ENCODE measurements at places on chromosomes 5 and 9.

GRCh38 chr9:27126670-27127069 is 17.6 kb downstream of the TEK start:
- no peak for DNase-seq

DNA sequence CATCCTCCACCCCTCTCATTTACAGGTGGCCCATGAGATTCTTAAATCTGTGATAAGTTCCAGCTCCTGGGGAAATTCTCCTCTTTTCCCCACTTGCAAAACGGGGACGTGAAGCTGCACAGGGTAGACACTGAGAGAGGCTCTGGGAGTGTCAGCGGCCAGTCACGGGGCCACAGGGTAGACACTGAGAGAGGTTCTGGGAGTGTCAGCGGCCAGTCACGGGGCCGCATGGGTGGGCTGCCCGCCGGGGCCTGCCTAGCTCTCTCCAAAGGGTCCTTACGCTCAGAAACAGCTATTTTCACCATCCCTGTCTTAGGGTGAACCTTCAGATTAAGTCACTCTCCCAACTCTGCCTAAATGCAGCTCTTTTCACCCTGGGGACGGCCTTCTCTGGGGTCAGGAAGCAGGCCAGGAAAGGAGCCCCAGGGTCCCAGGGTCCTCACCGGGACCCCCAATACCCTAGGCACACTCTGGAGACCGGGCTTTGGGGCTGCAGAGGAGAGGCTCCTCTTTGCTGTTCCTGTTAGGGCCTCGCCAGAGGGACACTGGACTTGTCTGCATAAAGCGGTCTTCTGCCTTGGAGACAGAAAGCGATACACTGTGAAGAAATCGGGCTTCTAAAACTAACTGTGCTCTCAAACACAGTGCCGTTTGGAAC is 1.5 kb downstream of the FAM78A start:
- no peak for DNase-seq

GRCh38 chr5:181203777-181204112 is 1.3 kb downstream of the TRIM7 start:
- DNase-seq: no peak

DNA sequence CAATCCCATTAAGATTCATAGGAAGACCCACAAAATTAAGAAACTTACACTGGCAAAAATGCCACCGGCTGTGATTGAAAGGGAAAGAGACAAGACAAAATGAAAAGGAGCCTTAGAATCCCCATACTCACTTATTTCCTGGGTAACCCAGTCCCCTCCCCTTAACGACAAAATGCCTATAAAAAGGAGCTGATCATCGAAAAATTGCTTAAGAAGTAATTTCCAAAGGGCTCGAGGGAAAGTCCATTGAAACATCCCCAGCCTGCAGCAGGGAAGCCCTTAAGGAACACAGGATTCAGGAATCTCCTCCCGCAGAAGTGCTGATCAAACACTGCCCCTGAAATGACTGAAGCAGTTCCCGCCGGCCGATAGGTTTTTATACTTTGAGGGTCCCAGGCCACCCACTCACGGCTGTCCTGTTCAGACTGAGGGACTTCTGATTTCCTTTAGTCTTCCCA is 677 bp upstream of the ZNF79 start:
- DNase-seq: no peak

DNA sequence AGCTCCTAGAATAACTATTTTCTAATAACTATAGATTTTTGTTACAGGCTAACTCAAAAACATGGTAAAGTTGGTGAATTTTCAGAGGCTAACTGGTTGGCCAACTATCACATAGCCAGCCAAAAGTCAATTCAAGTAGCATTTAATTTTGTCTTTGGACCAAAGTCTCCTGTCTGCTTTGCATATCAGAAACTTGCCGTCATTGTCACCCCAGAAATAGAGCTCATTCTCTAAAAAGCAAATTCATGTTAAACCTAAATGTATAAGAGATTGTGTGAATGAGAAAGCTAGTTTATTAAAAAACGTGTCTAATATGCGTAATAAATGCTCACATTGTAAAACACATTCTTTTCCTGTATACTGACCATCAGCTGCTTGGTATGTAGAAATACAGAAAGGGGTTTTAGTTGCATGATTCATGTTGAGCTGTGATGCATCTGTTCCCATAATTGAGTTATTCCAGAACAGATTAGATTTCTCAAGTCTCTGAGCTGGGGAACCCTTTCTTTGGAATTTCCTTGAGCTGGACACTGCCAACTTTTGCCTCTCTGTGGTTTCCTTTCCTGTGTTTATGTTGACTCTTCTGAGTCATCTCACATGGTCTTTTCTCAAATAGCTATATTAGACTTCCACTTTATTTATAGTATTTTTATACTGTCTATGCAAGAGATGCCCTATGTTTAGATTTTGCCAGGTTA is 7.3 kb downstream of the SRFBP1 start:
- DNase-seq: no peak

DNA sequence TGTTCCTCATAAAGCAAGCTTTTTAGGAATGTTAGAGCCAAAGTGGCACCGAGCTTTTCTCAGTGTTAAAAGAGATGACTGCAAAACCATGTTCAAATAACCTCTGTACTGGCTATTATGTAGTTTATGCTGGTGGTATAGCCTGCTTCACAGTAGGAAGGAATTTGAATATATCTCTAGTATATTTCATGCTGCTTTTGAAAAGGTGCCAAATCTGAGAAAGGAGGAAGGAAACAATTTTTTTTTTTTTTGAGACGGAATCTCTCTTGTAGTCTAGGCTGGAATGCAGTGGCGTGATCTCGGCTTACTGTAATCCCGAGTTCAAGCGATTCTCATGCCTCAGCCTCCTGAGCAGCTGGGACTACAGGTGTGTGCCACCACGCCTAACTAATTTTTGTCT is 13.5 kb downstream of the CREBRF start:
- DNase-seq: no peak

- no peak for DNase-seq
Measured at GRCh38 chr5:8676695-8677094, 807.7 kb downstream of the MTRR start.

GRCh38 chr5:114243972-114244317 is 117.9 kb upstream of the KCNN2 start:
- no peak for DNase-seq

- no peak for DNase-seq
Measured at GRCh38 chr5:58860680-58861079, 277.8 kb downstream of the RAB3C start.

- DNase-seq: no peak
Measured at GRCh38 chr5:6222121-6222520, 156.2 kb downstream of the MED10 start.

GRCh38 chr9:107810461-107810961 is 320.9 kb upstream of the KLF4 start:
- no peak for DNase-seq

GRCh38 chr9:112752334-112753125 is 2.0 kb downstream of the SNX30 start:
- no peak for DNase-seq

DNA sequence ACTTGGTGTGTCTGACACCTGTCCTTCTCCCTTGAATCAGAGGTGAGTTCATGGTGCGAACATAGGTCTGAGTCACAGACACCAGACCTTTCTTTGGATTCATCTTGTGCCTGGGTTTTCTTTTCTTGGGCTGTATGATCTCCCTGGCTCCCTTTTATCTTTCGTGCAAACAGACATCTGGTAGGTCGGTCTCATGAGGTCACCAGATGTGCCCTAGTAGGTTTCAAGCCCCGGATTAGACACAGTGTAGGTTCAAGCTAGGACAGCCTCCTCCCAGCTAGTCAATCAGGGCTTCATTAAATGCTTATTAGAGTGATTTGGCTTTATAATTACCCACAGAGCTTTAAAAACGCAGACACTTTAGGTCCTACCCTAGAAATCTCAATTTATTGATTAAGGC is 106.0 kb upstream of the MYO10 start:
- DNase-seq: no peak

DNA sequence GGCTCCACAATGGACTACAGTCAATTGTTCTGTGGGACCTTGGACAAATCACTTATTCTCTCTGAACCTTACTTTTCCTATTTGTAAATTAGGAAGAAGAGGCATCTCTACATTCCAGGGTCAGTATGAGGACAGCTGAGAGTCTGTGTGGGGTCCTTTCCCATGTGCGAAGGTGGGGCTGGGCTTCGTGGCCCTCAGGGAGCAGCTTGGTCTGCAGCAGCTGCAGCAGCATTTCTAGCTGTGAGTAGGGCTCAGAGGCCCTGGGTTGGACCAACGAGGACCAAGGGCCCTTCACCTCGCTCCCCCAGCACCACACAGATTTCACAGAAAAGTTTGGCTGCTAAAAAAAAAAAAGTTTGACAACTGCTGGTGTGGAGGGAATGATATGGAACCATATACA is 9.4 kb upstream of the DDX41 start:
- no peak for DNase-seq

- no peak for DNase-seq
Measured at GRCh38 chr5:34531751-34532360, 124.3 kb upstream of the RAI14 start.

DNA sequence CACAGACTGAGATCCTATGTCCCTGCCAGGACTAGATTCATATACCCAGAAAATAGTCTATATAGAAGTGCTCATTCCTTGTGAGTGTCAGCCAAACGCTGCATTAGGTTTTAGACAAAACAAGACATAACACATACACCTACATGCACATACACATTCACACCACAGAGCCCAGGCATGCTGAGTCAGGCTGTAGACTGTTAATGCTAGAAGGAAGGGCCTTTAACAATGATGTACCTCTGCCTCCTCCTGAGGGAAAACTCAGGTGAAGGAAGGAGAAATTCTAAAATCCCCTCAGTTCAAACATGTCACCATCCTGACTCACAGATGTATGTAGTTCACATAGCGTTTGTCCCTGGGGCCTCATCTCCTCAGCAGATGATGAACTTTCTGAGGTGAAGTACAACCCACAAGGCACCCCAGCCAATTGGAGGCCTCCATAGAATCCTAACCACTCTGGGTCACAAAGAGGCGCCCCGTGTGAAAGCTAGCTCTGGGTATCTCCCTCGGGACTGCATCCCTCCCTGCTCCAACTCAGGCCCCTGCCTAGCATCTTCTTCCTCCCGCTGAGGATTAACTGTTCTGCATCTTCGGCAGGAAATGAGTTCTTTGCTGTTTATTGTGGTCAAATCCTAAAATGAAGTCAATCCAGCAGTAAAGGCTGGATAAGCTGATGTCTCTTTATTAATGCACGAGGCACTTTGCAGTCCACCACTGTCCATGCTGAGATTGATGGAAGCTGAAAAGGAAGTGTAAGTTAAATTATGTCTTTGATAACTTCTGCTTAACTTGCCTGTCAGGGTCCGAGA is 40.8 kb upstream of the FSTL4 start:
- no peak for DNase-seq

- no peak for DNase-seq
Measured at GRCh38 chr5:52994266-52994665, 5.1 kb downstream of the ITGA2 start.
